ENCODE measurements at places on chromosomes 7 and 10. TPM values are rescaled to one million over a fixed set of nuclear protein-coding genes. Genes with fewer than 3 reads are reported as not detected.

- no peaks in the 10 kb centered on the region for H3K4me1 ChIP-seq
- no peak for DNase-seq
- H3K27me3 ChIP-seq = peaks cover 10% of the 10 kb centered on the region
- H3K27ac ChIP-seq = no peak overlapping the region
- H3K36me3 ChIP-seq = no peaks in the 10 kb centered on the region
Measured at GRCh38 chr10:43844221-43844620, 195.5 kb upstream of the ZNF32 start.

GRCh38 chr7:129610709-129611245, 743 bp upstream of the NRF1 start:
- H3K36me3 ChIP-seq = peaks cover 6% of the 10 kb centered on the region
- H3K27me3 ChIP-seq = no peaks in the 10 kb centered on the region
- peak overlapping the region; percentile 94 for H3K4me3 ChIP-seq
- no peak for DNase-seq
- H3K4me1 ChIP-seq = peaks cover 48% of the 10 kb centered on the region
- peak overlapping the region; percentile 94 for H3K27ac ChIP-seq

- H3K4me1 ChIP-seq = peaks cover 19% of the 10 kb centered on the region
- no peak overlapping the region for H3K27ac ChIP-seq
- no peak overlapping the region for H3K4me3 ChIP-seq
- DNase-seq = no peak
Measured at GRCh38 chr7:131943646-131944045, 387.2 kb upstream of the PODXL start.

- no peak for DNase-seq
- no peaks in the 10 kb centered on the region for H3K36me3 ChIP-seq
- no peak overlapping the region for H3K27ac ChIP-seq
- peaks cover 37% of the 10 kb centered on the region for H3K4me1 ChIP-seq
Measured at GRCh38 chr7:50678586-50678985, 104.1 kb downstream of the GRB10 start.

DNA sequence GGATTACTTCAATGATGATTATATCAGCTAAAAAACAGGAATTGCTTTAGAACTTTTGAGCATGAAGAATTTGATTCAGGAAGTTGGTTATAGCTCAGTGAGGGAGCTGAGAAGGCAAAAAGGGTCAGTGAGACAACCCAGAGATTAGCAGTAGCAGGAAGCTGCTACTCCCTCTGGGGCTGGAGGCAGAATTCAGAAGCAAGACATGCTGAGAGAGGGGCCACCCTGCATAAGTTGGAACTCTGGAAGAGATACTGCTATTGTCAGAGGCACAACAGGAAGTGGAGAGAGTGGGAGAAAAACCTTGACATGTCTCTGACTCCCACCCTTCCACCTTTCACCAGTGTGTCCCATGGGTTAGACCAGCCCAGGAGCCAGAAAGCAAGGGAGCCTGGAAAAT, 488.7 kb downstream of the ADRA2A start:
- no peaks in the 10 kb centered on the region for H3K36me3 ChIP-seq
- no peak for DNase-seq
- no peak overlapping the region for H3K27ac ChIP-seq
- H3K4me3 ChIP-seq = no peak overlapping the region
- no peaks in the 10 kb centered on the region for H3K27me3 ChIP-seq
- H3K4me1 ChIP-seq = no peaks in the 10 kb centered on the region

- no peak overlapping the region for H3K27ac ChIP-seq
- no peak overlapping the region for H3K4me3 ChIP-seq
- H3K4me1 ChIP-seq = peaks cover 11% of the 10 kb centered on the region
Measured at GRCh38 chr10:70559861-70560260, 42.7 kb downstream of the PRF1 start.

DNA sequence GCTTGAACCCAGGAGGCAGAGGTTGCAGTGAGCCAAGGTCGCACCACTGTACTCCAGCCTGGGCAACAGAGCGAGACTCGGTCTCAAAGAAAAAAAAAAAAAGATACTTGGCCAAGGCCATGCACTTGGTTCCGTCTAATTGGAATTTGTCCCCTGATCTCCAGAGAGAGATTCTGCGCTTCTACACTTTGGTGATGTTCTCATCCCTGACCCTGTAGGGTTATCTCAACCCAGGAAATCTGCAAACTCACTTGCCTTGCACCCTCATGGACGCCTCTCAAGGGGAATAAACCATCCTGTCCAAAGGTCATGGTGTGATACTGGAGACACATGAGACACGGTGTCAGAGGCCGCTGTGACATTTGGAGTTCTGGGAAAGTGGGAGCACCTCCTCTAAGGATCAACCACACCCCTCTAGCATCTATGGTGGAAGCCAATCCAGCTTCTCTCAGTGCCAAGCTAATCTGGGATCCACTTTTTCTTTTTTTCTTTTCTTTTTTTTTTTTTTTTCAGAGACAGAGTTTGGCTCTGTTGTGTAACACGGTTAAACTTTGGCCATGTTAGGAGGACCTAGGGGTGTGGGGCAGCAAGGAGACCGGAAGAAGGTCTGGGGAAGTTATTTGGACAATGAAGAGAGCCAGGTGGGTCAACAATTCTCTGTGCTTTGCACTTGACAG, 7.8 kb upstream of the POR start:
- 0 out of 2 replicates have a peak overlapping the region, but pooled peaks have one; percentile 25 for H3K4me3 ChIP-seq
- H3K27ac ChIP-seq = peak overlapping the region; percentile 98
- H3K36me3 ChIP-seq = no peaks in the 10 kb centered on the region

- H3K4me1 ChIP-seq = no peaks in the 10 kb centered on the region
- H3K4me3 ChIP-seq = no peak overlapping the region
- H3K36me3 ChIP-seq = no peaks in the 10 kb centered on the region
- no peak for DNase-seq
Measured at GRCh38 chr10:130762491-130762890, 549.0 kb downstream of the TCERG1L start.

Gene GPER1
- total RNA-seq = 19.7 TPM

Gene UCMA
- not detected for total RNA-seq

Gene COPS6
- total RNA-seq = 33.4 TPM

Gene SPDYE16
- total RNA-seq = 0.08 TPM

Gene TMEM229A
- not detected for total RNA-seq

Gene SUN3
- not detected for total RNA-seq

Gene CLCN1
- not detected for total RNA-seq

Gene CNPY1
- total RNA-seq = not detected

Gene FAM241B
- total RNA-seq = 1.9 TPM

Gene ATRNL1
- 0.04 TPM for total RNA-seq

Gene PON1
- total RNA-seq = not detected

All from HepG2 (cell line).